ENCODE measurements at places on chromosomes 3 and 15.

DNA sequence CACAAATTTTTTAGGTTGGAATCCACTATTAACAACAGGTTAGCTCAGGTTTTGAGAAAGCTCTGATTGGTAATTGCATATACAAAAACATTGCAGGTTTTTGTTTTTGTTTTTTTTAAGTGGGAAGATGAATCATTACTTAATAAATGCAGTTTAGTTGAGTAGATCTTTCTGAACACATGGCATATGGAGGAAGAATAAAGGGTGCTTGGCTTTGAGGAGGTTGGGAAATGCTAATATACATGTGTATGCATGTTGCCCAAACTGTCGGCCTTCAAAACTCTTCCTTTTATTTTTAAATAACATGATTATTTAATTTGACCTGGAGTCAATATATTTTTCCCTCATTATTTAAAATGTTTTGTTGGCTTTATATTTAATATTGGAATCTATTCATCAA is 32.8 kb downstream of the ZBTB38 start:
- no peak for DNase-seq

DNA sequence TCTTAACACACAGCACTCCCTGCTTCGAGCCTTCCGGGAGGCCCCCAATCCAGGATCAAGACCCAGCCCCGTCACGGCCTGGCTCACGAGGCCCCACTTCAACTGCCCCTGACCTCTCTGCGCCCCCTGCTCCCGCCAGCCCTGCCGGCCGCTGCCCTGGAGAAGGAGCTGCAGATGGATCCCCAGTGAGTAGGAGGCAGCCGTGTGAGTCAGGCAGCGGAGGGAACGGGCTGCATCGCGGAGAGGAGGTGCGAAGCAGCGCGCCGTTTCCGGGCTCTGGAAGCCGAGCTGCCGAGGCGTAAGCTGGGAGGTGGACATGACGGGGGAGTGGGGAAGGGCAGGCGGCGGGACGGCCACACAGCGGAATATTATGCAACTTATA is 133.4 kb downstream of the TPRA1 start:
- DNase-seq = no peak

- DNase-seq = no peak
These were observed 21.7 kb downstream of the XYLB start for GRCh38 chr3:38368238-38368637.

- DNase-seq = no peak
These were observed 9.6 kb downstream of the SUCLG2 start for GRCh38 chr3:67644827-67645226.

GRCh38 chr15:58490086-58490887 is 58.5 kb downstream of the LIPC start:
- DNase-seq = no peak

DNA sequence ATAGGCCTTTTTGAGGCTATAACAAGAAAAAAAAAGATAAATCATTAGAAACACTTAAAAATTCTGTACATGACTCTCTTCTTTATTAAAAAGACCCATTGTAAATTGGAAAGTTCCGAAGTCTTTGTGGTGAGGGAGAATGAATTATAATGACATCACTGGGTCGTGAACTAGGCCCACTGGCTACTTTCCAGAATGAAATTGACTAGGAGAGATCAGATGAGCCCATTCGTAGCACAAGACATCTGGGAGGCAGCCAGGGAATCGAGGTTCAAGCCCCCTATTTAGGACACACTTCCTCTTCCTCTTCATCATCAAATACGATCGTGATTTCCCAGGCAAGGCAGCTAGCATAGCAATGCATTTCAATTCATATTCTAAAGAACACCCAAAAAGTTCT is 889.8 kb upstream of the NR2F2 start:
- DNase-seq = no peak

DNA sequence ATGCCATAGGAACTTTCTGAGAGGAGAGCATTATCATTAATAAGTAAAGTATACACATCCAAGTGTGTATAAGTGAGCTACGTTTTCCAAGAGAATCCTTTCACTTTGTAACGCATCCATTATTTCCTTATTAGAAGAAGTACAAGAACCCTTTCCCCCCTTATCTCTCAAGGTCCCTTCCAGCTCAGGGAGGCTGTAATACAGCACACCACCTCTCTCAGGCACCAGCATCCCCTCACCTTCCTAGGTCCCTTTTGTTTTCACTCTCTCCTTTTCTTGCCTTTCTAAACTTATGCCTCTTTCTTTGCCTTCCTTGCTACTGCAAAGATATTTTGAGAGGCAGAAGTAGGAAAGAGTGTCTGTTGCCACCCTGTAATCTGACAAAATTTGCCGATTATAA is 446.0 kb downstream of the GRM7 start:
- DNase-seq = no peak
